GM04504 (cell line): ENCODE measurements at places on chromosomes 6 and 20.

- no peak for DNase-seq
Measured at GRCh38 chr20:51961964-51962761, 159.8 kb upstream of the SALL4 start.

DNA sequence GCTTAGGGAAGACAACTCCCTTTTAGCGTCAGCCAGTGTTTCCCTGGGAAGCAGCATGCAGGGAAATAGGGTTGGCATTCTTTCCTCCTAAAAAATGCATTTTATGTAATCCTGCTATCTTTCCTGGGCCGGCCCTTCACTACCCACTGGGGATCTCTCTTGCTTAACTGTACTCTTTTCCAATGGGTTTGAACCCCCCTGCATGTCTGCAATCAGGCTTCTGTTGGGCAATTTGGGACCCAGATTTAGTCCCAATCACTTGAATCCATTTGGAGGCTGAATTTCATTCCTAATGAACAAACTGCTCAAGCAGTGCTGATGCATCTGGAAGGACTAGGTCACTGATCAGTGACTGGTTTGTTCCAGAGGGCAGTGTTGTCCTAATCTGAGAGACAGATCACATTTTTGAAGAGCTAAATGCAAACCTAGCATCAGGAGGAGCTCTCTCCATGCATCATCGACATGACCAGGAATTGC, 152.0 kb downstream of the TSHZ2 start:
- no peak for DNase-seq

GRCh38 chr6:165263-165662, 127.0 kb upstream of the DUSP22 start:
- no peak for DNase-seq

- no peak for DNase-seq
Measured at GRCh38 chr20:24933266-24933908, 15.7 kb upstream of the CST7 start.

GRCh38 chr20:12824328-12825225, 184.2 kb upstream of the SPTLC3 start:
- DNase-seq = no peak

- DNase-seq = no peak
Measured at GRCh38 chr6:68728159-68728979, 93.3 kb downstream of the ADGRB3 start.
